AG10803 (cell line): ENCODE measurements at places on chromosomes 16 and 17.
A peak's percentile ranks its signal among the peaks of the same experiment; 100 is the strongest.

GRCh38 chr17:64470625-64471024, 21.7 kb downstream of the MILR1 start:
- DNase-seq = no peak

DNA sequence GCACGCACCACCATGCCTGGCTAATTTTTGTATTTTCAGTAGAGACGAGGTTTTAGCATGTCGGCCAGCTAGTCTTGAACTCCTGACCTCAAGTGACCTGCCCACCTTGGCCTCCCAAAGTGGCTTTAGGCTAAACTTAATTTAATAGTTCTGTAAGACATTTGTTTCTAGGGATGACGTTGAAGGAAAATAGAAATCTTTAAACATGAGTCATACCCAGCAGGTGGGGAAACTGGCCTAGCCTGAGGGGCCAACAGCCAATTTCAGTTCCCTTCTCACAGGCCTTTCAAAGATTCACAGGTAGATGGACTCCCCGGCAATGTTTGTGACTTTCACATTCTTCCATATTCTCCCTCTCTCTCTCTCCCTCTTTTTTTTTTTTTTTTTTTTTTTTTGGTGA, 18.1 kb upstream of the ITPRIPL2 start:
- no peak for DNase-seq

- DNase-seq = peak; percentile 44
Measured at GRCh38 chr16:4111748-4112696, 4.2 kb downstream of the ADCY9 start.

DNA sequence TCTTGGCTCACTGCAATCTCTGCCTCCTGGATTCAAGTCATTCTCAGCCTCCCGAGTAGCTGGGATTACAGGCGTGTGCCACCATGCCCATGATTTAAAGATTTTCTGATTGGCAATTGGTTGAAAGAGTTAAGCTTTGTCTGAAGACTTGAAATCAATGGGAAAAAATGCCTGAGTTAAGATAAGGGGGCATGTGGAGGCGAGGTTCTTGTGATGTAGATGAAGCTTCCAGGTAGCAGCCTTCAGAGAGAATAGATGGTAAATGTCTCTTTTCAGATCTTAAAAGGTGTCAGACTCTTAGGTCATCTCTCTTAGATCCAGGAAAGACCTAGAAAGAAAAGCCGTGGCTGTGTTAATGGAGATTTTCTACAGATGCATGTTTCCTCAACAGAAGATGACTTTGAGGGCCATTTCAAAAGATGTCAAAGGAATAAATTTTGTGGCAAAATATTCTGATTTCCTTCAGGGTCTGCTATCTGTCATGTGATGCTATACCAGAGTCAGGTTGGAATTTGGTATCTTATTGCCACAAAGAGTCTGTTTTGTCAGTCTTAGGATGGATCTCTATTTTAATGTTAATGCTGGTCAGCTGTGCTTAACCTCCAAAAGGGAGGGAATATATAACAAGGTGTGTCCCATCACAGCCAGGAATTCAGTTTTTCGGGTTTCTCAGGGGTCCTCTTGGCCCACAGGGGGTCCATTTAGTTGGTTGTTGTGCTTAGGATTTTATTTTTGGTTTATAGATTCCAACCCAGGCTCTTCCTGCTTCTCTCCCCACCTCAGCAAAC, 58.3 kb upstream of the AKTIP start:
- no peak for DNase-seq

- DNase-seq = no peak
Measured at GRCh38 chr17:20189302-20189701, 180.1 kb downstream of the SPECC1 start.

- DNase-seq = no peak
Measured at GRCh38 chr17:76797241-76797840, 59.4 kb downstream of the MFSD11 start.

DNA sequence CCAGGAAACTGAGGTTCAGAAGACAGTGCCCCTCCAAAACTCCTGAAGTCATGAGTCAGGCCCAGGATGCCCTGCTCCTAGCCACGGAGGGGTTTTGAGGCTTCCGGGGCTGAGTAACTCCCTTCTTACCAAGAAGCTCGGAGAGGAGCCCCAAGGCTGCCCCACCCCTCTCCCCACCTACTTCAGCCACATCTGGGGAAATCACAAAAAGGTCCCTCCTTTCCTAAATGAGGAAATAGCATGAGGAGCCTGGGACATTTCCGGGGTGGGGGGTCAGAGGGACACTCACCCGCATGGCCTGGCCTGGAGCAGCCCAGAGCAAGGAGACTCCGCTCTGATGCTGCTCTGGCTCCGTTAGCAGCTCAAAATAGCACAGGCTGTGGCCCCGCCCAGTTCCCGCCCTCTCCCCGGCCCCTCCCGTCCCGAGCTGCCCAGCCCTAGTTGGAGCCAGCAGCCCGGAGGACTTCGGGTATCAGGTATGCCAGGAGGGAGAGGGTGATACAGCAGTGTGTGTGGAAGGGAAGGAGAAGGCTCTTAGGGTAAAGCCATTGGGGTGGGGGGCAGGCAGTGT, 40.1 kb downstream of the MYO18A start:
- peak; percentile 63 for DNase-seq
